Stimulated activated CD4-positive, alpha-beta T cell treated with anti-CD3 and anti-CD28 coated beads, Interleukin-1b, Interleukin-23, amount 100 ng/mL, for 1 hour (primary cell): ENCODE measurements at places on chromosomes 3 and 15.
A peak's percentile ranks its signal among the peaks of the same experiment; 100 is the strongest.

- DNase-seq, result no peak
These were observed 981.2 kb downstream of the NSUN3 start for GRCh38 chr3:95044101-95044500.

- no peak for DNase-seq
These were observed 7.4 kb downstream of the ZDHHC19 start for GRCh38 chr3:196203846-196204245.

GRCh38 chr15:45641999-45642932 lies 7.4 kb downstream of the SQOR start:
- no peak for DNase-seq

DNA sequence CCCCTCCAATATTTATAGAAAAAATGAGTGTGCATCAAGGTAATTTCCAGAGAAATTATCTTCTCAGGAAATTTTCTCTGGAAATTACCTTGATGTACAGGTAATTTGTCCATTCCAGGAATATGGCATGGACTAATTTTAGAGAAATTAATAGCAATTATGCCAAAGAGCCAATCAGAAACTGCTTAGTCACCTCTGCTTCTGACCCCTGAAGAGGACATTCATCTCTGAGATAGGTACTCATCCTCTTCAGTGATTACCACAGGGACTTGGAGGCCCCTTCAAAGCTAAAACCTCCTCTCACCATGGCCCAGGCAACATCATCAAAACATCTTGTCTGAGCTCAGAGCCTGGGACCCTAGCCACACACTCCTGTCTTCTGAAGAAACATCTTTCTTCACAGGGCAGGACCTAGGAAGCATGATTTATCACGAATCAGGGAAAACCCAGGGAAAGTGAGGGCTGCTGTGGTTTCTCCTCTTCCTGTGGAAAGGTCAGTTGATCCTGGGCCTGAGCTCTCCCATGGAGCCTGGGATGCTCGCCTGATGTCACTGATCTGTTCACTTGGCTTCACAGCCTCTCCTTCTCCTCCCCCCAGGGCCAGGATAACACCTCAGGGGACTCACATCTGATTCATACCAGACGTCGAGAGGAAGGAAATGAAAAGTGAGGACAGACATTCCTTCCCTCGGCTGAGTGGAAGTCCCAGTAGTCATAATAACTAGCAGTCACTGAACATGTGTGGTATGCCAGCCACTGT lies 210.5 kb downstream of the DTWD1 start:
- no peak for DNase-seq

- no peak for DNase-seq
These were observed 581 bp downstream of the IP6K1 start for GRCh38 chr3:49785565-49786356.

- DNase-seq, result no peak
These were observed 500.7 kb upstream of the ATP11B start for GRCh38 chr3:182292591-182292990.

DNA sequence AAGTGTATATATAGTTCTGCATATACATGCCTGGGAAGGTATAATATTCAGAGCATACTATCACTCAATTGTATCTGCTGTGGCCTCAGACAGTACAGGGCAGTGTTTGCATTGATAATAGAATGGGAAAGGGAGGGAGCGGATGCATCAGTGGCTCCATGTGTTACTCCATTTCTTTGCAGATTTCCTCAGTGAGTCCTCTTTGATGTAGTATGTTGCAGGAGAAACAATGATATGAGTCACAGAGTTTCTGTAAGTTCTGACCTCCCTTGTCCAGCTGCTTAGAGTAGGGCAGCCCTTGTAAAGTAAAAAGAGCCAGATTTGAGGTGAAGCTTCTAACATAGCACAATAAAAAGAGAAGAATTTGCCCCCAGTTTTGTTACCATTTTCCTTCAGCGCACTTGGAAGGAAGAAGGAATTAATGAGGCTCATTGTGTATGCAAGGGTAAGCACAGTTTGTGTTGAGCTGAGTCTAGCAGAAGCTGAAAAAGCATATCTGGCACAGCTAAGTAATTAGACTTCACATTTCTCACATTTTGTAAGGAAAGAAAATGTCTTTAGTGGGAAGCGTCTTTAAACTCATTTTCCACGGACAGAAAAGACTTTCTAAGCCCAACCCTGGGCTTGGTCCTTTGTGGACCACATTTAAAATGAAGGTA lies 555.8 kb upstream of the IL12A start:
- DNase-seq, result no peak

- no peak for DNase-seq
These were observed 585.9 kb downstream of the OTOL1 start for GRCh38 chr3:162082516-162082915.

DNA sequence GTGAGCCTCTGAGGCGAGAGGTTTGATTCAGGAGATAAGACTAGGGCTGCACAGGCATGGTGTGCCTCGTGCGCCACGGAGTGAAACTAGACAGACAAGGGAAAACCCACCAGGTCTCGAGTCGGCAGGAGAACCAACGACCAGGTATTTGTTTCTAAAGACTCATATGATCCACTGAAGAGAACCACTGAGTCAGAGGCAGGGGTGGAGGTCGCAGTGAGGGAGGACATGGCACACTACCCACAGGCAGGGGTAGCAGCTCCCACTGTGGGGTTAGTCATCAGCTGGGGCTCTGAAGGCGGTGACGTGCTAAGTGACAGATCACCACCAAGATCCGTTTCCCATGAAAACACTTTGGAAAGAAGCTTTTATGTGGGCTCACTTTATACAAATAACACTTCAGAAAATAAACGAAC lies 45.7 kb downstream of the CHSY1 start:
- peak; percentile 61 for DNase-seq

- no peak for DNase-seq
These were observed 53.9 kb downstream of the CALML4 start for GRCh38 chr15:68151277-68151676.
